ENCODE measurements at places on chromosomes 11 and 22. TPM values are rescaled to one million over a fixed set of nuclear protein-coding genes. Genes with fewer than 3 reads are reported as not detected.

GRCh38 chr11:110793556-110793955 is 81.3 kb upstream of the ARHGAP20 start:
- no peak for ATAC-seq

DNA sequence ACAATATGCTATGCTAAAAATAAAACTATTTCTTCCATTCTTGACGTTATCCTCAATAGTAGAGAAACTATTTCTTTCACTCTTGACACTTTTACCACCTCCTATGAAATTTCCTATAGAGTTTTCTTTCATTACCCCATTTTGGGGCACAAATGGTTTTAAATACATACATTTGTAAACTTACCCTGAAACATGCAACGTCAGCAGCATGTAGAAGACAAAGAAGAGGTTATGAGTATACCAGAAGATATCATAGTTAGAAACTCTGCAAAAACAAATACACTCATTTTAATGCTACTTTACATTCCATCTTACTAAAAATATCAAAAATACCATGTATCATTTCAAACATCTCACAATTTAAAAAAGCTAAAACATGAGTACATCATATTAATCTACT is 69.5 kb downstream of the NOX4 start:
- no peak for ATAC-seq

DNA sequence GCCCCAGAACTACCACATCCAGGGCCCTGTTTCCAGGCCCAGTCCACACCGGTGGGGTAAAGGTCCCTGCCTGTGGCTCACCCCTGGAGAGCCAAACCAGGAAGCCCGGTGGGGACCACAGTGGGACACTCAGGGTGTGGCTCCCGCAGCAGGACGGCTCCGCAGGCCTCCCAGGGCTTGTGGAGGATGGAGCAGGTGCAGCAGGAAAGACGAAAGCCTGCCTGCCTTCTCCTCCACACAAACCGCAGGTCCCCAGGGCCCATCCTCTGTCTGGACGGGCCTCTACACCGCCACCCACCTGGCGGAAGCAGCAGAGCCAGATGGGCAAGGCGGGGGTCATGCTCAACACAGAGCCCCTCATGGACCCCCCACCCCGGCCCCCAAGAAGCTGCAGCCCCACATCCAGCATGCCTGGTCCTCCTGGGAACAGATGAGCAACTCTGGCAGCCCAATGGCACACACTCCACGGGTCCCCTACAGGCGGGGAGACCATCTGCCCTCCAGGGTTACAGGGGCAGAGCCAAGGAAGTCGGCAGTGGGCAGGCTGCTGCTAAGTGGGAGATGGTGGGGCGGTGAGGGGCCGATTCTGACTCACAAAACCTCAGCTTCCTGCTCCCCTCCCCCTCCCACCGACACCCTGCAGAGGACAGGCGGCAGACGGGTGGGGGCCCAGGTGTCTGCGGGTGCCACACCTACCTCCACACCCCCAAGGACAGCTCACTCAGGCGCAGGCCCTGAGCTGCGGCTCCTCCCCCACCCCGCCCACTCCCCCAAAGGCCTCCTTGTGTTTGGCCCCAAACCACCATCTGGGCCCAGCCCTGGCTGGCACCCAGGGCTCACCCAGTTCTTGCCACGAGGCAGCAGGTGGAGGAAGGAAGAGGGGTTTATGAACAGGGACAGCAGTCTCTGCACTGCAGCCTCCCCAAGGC is 5.2 kb downstream of the SBF1 start:
- ATAC-seq: peak; percentile 89

Gene SLC22A9
- not detected for total RNA-seq

Gene RHOD
- 161 TPM for total RNA-seq

- peak; percentile 60 for ATAC-seq
These were observed 6.6 kb upstream of the MS4A12 start for GRCh38 chr11:60485987-60486386.

DNA sequence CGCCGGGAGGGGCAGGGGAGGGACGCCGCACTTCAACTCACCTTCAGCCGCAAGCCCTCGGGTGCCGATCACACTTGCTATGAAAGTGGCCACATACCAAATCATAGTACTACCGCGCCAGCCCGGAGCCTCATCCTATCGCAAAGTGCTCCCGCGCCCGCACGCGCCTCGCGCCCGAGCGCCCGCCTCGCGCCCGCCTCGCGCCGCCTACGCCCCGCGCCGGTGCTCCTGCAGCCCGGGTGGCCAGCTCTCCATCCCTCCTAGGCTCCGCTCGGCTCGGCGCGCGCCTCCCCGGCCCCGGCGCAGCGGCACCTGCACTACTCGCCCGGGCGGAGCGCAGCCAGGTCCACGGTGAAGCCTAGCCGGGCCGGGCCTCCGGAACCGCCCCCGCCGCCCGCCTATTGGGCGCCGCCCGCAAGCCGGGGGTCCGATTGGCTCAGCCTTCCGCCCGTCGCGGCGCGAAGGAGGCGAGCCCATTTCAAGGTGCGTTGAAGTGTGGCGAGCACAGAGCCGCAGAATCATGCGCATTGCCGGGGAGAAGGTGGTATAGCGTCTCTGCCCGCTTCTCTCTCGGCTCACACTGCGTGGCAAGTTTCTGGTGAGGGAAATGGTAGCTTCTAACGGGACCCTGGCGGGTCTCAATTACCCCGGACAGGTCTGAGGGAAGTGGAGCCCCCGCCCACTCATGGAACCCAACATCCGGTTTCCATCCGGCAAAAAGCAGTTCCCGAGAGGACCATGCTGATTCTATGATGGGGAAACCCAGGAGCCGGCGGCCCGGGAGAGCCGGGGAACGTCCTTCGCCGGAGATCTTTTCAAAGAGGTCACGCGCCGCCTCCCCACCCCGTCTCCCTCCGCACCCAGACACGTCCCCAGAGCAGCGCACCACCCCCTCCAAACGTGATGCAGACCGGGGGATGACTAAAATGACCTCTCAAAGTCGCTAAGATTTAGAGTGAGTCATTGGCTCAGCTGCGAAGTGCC is at the start of gene IGSF9B:
Gene IGSF9B, minus strand, starts transcription at position 319 of the 984 bp plus-strand sequence. Its CDS starts 214 bp downstream, at position 105.
- peak; percentile 99 for ATAC-seq

- ATAC-seq: no peak
These were observed 627 bp upstream of the APOA5 start for GRCh38 chr11:116792144-116792868.

Gene CCDC88B
- 4.5 TPM for total RNA-seq

DNA sequence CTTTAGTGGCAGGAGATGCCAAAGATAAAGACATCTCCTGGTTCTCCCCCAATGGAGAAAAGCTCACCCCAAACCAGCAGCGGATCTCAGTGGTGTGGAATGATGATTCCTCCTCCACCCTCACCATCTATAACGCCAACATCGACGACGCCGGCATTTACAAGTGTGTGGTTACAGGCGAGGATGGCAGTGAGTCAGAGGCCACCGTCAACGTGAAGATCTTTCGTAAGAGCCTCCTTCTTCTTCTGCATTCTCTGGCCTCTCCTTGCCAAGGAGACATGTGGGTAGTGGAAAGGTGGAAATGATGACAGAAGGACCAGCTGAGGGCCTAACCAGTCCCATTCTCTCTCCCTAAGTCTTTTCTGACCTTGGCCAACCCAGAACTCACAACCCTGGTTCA is 110.1 kb upstream of the TTC12 start:
- no peak for ATAC-seq

DNA sequence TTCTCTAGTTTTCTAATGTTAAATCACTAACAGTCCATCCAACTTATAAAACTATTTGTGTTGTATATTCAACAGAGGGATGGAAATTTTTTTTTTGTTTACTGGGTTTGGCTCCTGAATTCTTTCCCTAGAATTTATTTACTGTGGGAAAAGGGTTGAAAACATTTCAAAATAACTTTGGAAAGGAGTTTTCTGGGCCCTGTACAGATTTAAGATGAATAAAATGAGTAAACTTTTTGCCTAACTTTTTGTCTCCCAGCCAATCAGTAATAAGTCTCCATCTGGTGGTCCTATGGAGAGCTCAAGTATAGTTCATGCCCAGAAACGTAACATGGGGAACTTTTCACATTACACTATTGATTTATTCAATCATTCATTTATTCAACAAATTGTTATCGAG is 16.7 kb upstream of the PRSS23 start:
- ATAC-seq: no peak

- no peak for ATAC-seq
These were observed 76.8 kb downstream of the MORC2 start for GRCh38 chr22:30891781-30892180.

DNA sequence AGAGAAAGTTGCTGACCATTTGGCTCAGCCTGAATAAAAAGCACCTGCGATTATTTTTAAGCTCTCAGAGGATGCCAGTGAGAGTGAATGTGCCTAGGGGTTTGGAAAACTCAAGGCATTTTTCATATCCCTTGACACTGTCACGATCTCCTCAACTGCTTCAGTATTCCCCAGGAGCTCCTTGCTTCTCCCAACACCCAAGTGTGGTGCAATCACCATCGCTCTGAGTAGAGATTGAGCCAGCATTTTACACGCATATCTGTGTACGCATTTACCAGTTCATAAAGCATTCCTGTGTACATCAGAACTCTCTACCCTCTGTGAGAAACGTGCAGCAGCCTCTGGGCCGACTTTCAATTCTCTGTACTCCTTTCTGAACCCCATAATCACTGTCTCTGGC is 1.3 kb downstream of the SRRD start:
- ATAC-seq: no peak

Gene TPP1
- total RNA-seq: 38.7 TPM

- no peak for ATAC-seq
These were observed 18.8 kb downstream of the GUCD1 start for GRCh38 chr22:24536089-24536488.

DNA sequence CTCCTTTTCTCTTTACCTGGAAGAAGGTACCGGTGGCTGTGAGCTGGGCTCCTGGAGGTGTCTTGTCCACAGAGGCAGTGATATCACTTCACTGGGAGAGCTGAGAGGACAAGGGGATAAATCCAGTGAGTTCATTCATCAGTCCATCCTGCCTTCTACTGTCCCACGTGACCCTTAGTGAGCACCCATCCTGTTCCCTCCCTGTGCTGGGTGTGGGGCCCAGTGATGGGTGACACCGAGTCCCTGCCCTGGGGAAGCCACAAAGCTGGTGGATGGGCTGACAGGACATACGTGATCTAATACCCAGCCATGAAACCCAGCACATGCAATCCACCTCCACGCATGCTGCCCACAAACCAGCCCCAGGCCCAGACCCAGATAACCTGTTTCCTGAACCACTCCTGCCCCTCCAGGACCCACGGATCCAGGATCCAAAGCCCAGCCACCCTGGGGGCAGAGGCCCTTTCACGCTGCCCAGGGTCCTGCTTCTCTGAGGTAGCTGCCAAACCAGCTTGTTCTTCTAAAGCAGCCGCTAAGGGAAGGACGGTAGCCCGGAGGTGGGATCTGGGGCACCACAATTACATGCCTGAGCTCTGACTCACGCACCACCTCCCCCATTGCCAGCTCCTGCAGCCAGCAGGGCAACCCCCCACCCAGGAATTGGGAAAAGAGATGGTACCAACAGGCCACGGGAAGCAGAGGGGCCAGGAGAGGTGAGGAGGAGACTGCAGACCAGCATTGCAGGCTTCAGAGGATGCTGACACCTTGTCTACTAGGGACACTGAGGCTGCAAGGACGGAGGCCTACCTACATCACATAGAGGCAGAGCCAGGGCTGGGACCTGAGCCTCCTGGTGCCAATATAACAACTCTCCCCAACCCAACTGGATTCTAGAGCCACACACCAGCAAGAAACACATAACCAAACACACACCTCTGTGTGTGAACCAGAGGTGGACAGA is 35.2 kb downstream of the GDPD5 start:
- no peak for ATAC-seq

DNA sequence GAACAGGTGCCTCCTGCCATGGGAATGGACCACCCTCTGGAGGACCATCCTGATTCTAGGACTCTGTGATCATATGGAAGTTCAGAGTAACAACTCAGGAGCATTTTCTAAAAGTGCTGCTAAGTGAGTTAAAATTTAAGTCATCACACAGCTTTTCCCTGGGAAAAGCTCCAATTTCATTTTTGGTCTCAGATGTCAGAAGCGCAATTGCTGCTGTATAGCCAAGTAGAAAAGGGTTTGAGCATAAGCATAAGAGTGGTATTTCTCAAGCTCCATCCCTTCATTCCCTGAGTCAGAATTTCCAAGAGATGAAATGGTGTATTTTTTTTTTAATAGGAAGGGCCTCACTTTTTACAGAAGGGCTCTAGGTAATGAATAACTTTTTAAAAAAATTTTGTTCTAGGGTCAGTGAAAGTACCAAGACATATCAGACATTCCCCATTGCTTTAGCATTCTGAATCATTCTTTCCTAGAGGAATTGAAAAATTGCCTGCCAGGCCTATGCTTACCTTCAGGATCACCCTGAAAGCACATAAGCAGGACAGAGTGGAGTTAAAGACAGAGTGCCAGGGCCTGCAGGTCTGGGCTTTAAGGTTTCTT is 564.5 kb upstream of the ISX start:
- no peak for ATAC-seq

- no peak for ATAC-seq
These were observed 247.3 kb downstream of the NXPE2 start for GRCh38 chr11:114925591-114925990.

Gene TNNT3
- total RNA-seq: 0.40 TPM

- no peak for ATAC-seq
These were observed 78.8 kb downstream of the MYEOV start for GRCh38 chr11:69372589-69373250.

DNA sequence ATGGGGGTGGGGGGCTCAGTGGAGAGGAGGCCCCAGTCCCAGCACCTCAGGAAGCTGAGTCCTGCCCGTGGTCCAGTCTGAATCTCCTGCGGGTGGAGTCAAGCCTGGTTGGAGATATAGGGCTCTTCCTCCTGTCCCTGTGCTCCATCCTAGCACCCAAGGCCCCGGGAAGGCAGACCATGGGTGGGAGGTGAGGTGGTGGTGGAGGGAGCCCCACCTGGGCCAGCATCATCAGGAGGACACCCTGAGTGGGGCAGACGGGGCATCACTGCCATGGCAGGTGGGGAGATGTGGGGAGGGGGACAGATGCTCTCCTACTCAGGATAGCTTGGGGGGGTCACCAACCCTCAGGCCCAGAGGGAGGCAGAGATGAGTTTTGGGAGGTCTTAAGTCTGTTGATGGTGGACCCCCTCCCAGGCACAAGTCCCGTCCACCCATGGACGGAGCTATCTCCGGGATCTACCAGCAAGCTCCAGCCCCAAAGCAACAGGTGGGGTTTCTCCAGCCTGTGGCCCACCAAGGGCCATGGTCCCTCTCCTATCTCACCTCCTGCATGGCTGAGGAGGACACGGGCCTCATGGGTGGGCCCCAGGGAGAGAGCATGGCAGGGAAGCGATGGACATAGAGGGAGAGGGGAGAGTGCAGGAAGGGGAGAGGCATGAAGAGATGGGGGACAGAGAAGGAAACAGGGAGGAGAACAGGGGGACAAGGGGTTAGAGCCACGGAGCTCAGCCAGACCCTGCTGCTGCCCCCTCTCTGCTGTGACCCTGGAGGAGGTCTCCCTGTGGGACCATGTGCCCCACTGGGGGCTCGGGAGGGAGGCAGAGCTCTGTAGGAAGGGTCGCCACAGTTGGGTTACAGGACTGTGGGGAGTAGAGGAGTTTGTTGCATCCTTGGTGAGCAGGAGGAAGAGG is 1.3 kb downstream of the MRGPRE start:
- no peak for ATAC-seq

Gene SYCE3
- total RNA-seq: not detected

DNA sequence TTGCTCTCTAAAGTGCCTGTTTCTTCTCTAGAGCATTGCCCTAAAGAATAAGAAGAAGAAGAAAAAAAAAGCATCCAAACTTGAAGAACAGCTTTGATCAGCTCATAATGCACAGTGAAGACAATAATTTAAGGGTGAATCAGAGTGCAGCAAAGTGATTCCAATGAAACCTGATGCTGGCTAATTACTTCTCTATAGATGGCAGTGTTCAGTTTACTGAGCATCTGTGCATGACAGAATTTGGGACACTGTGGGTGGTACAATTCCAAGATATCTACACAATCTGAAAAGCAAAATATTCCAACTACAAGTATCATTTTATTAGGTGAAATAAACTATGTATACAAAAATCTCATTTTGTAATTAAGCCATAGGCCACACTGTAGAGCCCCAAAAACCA is 450.5 kb upstream of the CCDC90B start:
- ATAC-seq: no peak

Gene MS4A3
- not detected for total RNA-seq
